ENCODE measurements at places on chromosomes 7 and 10. TPM values are rescaled to one million over a fixed set of nuclear protein-coding genes. Genes with fewer than 3 reads are reported as not detected.

Gene EVX1
- total RNA-seq = 0.35 TPM

Gene CYP3A4
- total RNA-seq = not detected

Gene HOXA1
- total RNA-seq = 1.4 TPM

Gene EBF3
- not detected for total RNA-seq

Gene RADIL
- 9.3 TPM for total RNA-seq

Gene ZNF746
- 19.6 TPM for total RNA-seq

Gene NPC1L1
- 0.04 TPM for total RNA-seq

Gene TRPV5
- total RNA-seq = not detected

Gene CLDN3
- 51.6 TPM for total RNA-seq

GRCh38 chr10:36026656-36027390 is 384.7 kb upstream of the FZD8 start:
- no peaks in the 10 kb centered on the region for H3K36me3 ChIP-seq
- H3K27me3 ChIP-seq = no peaks in the 10 kb centered on the region
- peaks cover 15% of the 10 kb centered on the region for H3K4me1 ChIP-seq
- DNase-seq = no peak

- H3K36me3 ChIP-seq = no peaks in the 10 kb centered on the region
- H3K27ac ChIP-seq = no peak overlapping the region
- no peaks in the 10 kb centered on the region for H3K27me3 ChIP-seq
- DNase-seq = peak; percentile 49
Observed at GRCh38 chr7:95335093-95335492, 10.8 kb upstream of the PON1 start.

DNA sequence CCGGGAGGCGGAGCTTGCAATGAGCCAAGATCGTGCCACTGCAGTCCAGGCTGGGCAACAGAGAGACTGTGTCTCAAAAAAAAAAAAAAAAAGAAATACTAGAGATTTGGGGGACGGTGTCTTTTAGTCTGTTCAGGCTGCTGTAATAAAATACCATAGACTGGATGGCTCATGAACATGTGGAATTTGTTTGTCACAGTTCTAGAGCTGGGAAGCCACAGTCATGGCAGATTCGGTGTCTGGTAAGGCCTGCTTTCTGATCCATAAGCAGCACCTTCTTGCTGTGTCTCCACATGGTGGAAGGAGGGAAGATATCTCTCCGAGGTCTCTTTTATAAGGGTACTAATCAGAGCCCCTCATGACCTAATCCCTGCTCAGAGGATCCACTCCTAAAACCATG is 102.7 kb upstream of the MKLN1 start:
- H3K27ac ChIP-seq = no peak overlapping the region
- no peak overlapping the region for H3K4me3 ChIP-seq
- no peaks in the 10 kb centered on the region for H3K36me3 ChIP-seq

DNA sequence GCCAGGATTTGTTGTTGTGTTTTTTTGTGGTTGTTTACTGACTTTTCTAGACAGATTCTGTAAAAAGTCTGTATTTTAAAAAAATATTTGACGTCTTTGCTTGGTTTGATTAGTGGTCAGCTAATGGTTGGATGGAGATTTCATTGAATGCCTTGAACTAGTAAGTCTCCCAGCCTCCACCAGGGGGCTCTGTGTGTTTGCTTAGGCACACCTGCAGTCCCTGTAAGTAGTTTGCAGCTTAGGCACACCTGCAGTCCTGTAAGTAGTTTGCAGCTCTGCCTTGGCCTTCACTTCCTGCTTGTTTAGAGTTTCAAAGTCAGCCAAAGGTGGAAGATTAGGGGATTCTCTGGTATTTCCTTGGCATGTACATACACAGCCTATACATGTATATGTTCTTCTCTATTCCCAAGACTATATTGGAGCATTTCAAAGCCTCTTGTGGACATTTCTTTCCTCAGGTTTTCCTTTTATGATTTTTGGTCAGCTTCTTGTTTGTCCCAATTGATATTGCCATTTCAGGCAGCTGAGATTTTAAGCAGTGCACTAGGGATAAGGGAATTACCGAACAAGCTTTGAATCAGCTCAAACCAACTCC is 101.6 kb downstream of the CCSER2 start:
- H3K36me3 ChIP-seq = no peaks in the 10 kb centered on the region
- H3K27me3 ChIP-seq = no peaks in the 10 kb centered on the region
- no peak overlapping the region for H3K4me3 ChIP-seq
- peak; percentile 77 for DNase-seq

DNA sequence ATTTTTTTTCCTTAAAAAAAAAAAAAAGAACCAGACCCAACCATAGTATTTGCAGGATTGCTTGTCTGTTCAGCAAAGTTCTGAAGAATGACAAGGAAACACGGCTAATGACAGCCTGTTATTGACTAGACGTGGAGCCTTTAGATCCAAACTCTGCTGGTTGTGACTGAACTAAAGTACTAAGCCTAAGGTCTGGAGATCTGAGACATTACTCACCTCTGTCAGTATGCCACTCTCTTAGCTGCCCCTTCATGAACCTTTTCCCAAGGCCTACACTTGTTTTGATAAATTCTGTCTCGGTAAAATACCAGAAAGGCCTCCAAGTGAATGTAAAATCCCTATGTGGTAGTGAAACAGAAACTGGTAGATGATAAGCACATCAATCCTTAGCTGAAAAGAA is 101.0 kb downstream of the CABCOCO1 start:
- no peak overlapping the region for H3K4me3 ChIP-seq
- DNase-seq = no peak
- no peak overlapping the region for H3K27ac ChIP-seq
- H3K36me3 ChIP-seq = no peaks in the 10 kb centered on the region
- H3K27me3 ChIP-seq = no peaks in the 10 kb centered on the region
- H3K4me1 ChIP-seq = peaks cover 34% of the 10 kb centered on the region

GRCh38 chr10:132938472-132939339 is 3.7 kb downstream of the CFAP46 start:
- H3K27ac ChIP-seq = no peak overlapping the region
- H3K36me3 ChIP-seq = no peaks in the 10 kb centered on the region
- no peaks in the 10 kb centered on the region for H3K4me1 ChIP-seq
- DNase-seq = peak; percentile 41
- H3K4me3 ChIP-seq = no peak overlapping the region
- H3K27me3 ChIP-seq = peaks cover 29% of the 10 kb centered on the region

- H3K4me1 ChIP-seq = peaks cover 18% of the 10 kb centered on the region
- no peaks in the 10 kb centered on the region for H3K27me3 ChIP-seq
- H3K4me3 ChIP-seq = peak overlapping the region; percentile 34
Observed at GRCh38 chr7:82945480-82945879, 217.2 kb downstream of the PCLO start.

GRCh38 chr7:154881026-154881425 is 121.9 kb downstream of the PAXIP1 start:
- H3K4me3 ChIP-seq = no peak overlapping the region
- DNase-seq = no peak
- H3K27ac ChIP-seq = no peak overlapping the region
- H3K36me3 ChIP-seq = no peaks in the 10 kb centered on the region

DNA sequence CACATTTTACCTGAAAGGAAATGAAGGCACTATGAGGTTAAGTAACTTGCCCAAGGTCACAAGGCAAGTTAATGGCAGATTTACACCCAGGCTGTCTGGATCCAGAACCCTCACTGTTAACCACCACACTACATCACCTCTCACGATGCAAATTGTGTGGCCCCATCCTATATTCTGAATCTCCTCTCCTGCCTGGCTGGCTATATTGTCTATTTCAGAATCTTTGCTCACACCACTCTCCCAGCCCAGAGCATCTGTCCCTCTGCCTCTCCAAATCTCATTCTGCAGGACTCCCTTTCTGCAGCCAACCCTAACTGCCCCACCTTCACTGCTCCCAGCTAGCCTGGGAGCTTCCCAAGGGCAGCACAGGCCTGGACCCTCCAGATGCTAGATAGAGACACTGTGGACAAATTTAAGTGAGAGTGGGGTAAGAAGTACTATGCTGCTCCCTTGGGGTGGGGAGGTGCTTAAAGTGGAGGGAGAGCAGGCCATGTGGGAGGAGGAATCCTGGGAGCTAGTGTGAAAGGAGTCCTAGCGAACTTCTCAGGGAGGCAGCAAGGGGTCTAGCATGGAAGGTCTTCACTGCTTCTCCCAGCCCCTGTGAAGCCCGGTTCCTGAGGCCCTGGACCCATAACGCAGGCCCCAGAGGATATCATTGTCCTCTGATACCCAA is 786 bp downstream of the CUEDC2 start:
- no peaks in the 10 kb centered on the region for H3K36me3 ChIP-seq
- H3K27me3 ChIP-seq = no peaks in the 10 kb centered on the region
- H3K27ac ChIP-seq = no peak overlapping the region
- H3K4me3 ChIP-seq = peak overlapping the region; percentile 85
- DNase-seq = peak; percentile 22

GRCh38 chr7:48976253-48976652 is 51.9 kb downstream of the CDC14C start:
- H3K27me3 ChIP-seq = peaks cover 8% of the 10 kb centered on the region
- no peak overlapping the region for H3K4me3 ChIP-seq
- no peaks in the 10 kb centered on the region for H3K36me3 ChIP-seq
- H3K27ac ChIP-seq = no peak overlapping the region

DNA sequence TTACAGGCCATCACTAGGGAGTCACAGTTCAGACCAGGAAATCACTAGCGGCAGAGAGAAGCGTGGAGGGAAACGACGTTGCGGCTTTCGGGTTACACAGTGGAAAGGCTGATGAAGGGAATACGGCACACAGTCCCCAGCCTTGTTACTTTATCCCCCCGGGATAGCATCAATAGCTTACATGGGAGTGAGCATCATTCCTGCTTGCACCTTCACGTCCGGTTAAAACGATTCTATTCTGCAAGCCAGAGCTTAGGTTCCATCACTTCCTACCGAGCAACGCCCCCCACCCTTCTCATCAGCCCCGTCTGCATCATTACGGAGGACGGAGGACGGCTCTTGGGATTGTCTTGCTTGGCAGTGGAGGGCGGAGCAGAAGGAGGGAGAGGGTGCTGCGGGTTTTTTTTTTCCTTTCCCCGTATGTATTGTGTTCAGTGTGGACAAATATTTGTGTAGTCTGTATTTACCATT is 124.9 kb downstream of the CLEC2L start:
- H3K27ac ChIP-seq = peak overlapping the region; percentile 51
- peaks cover 22% of the 10 kb centered on the region for H3K36me3 ChIP-seq
- peaks cover 33% of the 10 kb centered on the region for H3K4me1 ChIP-seq

GRCh38 chr10:123613346-123613850 is 52.8 kb upstream of the GPR26 start:
- H3K4me1 ChIP-seq = no peaks in the 10 kb centered on the region
- no peaks in the 10 kb centered on the region for H3K27me3 ChIP-seq
- H3K36me3 ChIP-seq = no peaks in the 10 kb centered on the region
- H3K4me3 ChIP-seq = no peak overlapping the region
- no peak for DNase-seq

DNA sequence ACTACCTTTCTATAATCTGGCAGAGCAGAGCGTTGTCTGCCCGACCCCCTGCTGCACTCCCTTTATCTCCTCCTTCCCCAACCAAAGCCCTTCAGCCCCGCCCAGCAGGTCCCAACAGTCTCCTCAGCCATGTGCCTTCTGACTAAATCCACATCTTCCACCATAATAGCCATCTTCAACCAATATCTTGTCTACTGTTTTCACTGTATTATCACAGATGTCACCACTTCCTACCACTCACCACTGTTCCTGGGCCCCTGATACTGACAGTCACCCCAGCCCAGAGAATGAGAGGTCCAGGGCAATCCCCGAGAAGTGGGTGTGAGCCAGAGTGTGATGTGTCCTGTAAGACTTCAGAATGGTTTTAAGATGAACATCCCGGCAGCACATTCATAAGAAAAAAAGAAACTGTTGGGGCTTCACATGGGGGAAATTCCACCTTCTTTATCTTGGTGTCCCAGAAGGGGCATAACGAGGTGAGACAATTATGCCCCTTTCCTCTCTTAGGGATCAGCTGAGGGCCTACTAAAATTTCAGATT is 25.3 kb downstream of the CCDC6 start:
- H3K36me3 ChIP-seq = no peaks in the 10 kb centered on the region
- peaks cover 23% of the 10 kb centered on the region for H3K4me1 ChIP-seq
- H3K4me3 ChIP-seq = no peak overlapping the region
- no peak for DNase-seq
- no peak overlapping the region for H3K27ac ChIP-seq

GRCh38 chr7:39265641-39266591 is 288.2 kb downstream of the POU6F2 start:
- 0 out of 2 replicates have a peak, but pooled peaks cover under 1% of the 10 kb centered on the region for H3K4me1 ChIP-seq
- H3K27me3 ChIP-seq = peaks cover 67% of the 10 kb centered on the region
- no peaks in the 10 kb centered on the region for H3K36me3 ChIP-seq
- no peak overlapping the region for H3K4me3 ChIP-seq

- no peaks in the 10 kb centered on the region for H3K36me3 ChIP-seq
- no peak overlapping the region for H3K4me3 ChIP-seq
- DNase-seq = no peak
- no peaks in the 10 kb centered on the region for H3K27me3 ChIP-seq
- peaks cover 7% of the 10 kb centered on the region for H3K4me1 ChIP-seq
Observed at GRCh38 chr7:129536323-129536722, 34.0 kb downstream of the SMKR1 start.

GRCh38 chr10:132636358-132636757 is 98.8 kb downstream of the INPP5A start:
- H3K36me3 ChIP-seq = no peaks in the 10 kb centered on the region
- no peaks in the 10 kb centered on the region for H3K27me3 ChIP-seq
- no peak overlapping the region for H3K4me3 ChIP-seq
- no peak overlapping the region for H3K27ac ChIP-seq
- DNase-seq = no peak
- H3K4me1 ChIP-seq = peaks cover 7% of the 10 kb centered on the region

GRCh38 chr10:60732807-60733516 is 45.3 kb upstream of the CDK1 start:
- H3K27ac ChIP-seq = 0 out of 2 replicates have a peak overlapping the region, but pooled peaks have one; percentile 2
- H3K4me3 ChIP-seq = peak overlapping the region; percentile 75
- peak; percentile 74 for DNase-seq
- peaks cover 56% of the 10 kb centered on the region for H3K4me1 ChIP-seq

DNA sequence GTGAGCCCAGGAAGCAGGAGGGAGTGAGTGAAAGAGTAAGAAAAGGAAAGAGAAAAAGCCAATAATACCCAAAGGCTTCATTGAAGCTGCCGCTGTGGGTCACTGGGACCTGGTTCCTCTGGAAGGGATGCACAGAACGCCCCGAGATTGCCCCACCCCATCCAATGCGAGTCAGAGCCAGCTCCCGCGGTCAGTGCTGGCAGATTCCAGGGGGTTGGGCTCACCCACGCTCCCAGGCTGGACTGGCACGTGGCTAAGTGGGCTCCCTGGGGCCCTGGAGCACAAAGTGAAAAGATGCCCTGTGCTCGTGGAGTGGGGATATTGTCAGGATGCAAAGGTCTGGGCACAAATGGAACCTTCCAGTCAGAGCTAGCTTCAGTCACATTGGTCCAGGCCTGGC is 117.0 kb downstream of the OAT start:
- DNase-seq = no peak
- H3K27ac ChIP-seq = no peak overlapping the region
- no peaks in the 10 kb centered on the region for H3K4me1 ChIP-seq
- no peaks in the 10 kb centered on the region for H3K36me3 ChIP-seq
- H3K4me3 ChIP-seq = no peak overlapping the region

DNA sequence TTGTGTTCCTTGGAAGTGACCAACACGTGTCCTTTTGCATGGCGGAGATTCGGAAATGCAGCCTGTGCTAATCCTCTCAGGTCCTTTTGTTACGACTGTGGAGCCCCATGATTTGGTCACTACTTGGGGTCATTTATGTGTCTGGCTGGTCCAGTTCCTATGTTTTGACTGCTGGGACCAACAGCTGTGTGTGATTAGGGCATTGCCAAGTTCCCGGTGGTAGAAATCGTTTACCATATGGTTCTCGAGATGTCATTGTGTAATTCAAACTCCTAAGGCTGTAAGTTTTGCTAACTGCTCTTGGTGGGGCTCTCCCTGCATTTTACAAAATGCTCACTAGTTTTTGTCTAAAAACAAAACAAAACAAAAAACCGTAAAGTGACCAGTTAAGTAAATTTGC is 62.0 kb downstream of the CCNY start:
- no peak overlapping the region for H3K27ac ChIP-seq
- peaks cover 8% of the 10 kb centered on the region for H3K36me3 ChIP-seq
- H3K4me1 ChIP-seq = no peaks in the 10 kb centered on the region

- no peaks in the 10 kb centered on the region for H3K4me1 ChIP-seq
- H3K4me3 ChIP-seq = no peak overlapping the region
- H3K36me3 ChIP-seq = peaks cover 12% of the 10 kb centered on the region
- H3K27me3 ChIP-seq = no peaks in the 10 kb centered on the region
Observed at GRCh38 chr7:771234-772004, 44.3 kb upstream of the PRKAR1B start.
